ENCODE measurements at places on chromosomes 3 and 15. TPM values are rescaled to one million over a fixed set of nuclear protein-coding genes. Genes with fewer than 3 reads are reported as not detected.

DNA sequence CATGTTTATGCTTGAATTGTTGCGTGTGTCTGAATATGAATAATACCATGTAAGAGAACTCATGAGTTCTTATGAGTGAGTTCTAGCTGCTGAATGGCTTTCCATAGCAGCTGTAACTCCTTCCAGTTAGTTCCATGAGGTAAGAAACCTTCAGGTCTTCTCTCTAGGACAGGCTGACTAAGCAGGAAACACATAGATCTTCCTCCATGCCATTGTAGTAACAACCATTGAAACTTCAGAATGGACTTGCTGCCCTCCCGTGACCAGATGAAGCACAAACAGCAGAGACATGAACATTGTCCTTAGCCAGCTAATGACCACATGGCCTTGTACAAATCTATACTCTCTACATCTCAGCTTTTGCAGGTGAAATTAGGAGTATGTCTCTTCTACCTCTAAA, 200.0 kb downstream of the ZNF385D start:
- H3K27me3 ChIP-seq = no peaks in the 10 kb centered on the region
- no peaks in the 10 kb centered on the region for H3K36me3 ChIP-seq
- no peak for DNase-seq
- H3K27ac ChIP-seq = no peak overlapping the region
- H3K4me3 ChIP-seq = no peak overlapping the region

GRCh38 chr3:50786631-50787030, 111.9 kb downstream of the DOCK3 start:
- H3K4me3 ChIP-seq = no peak overlapping the region
- no peak overlapping the region for H3K27ac ChIP-seq
- no peaks in the 10 kb centered on the region for H3K27me3 ChIP-seq
- DNase-seq = no peak
- H3K36me3 ChIP-seq = no peaks in the 10 kb centered on the region
- no peaks in the 10 kb centered on the region for H3K4me1 ChIP-seq

GRCh38 chr3:10011631-10012030, 14.6 kb upstream of the FANCD2 start:
- peaks cover 16% of the 10 kb centered on the region for H3K27me3 ChIP-seq
- DNase-seq = no peak
- H3K4me3 ChIP-seq = no peak overlapping the region
- H3K36me3 ChIP-seq = no peaks in the 10 kb centered on the region
- no peak overlapping the region for H3K27ac ChIP-seq
- peaks cover 31% of the 10 kb centered on the region for H3K4me1 ChIP-seq

The CCR8 gene
- total RNA-seq = 2.2 TPM

The RBMS3 gene
- 1.7 TPM for total RNA-seq

All from T-cell (primary cell).